Choroid plexus epithelial cell (primary cell): ENCODE measurements at places on chromosomes 2 and 18.

GRCh38 chr2:158890296-158890905 is 78.0 kb upstream of the TANC1 start:
- no peak for DNase-seq

DNA sequence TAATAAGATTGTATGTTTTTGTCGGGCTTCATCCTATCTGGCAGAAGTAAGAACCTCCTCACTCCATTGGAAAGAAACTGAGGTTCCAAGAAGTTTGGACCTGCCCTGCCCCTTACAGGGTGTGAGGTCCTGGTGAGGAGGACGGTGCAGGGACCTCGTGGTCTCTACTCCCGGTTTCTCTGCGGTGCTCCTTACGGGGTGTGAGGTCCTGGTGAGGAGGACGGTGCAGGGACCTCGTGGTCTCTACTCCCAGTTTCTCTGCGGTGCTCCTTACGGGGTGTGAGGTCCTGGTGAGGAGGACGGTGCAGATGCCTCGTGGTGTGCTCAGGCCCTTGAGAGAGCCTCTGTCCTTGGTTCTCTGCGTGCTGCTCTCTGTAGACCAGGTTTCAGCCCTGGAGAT is 5.2 kb downstream of the CTDP1 start:
- DNase-seq = no peak

DNA sequence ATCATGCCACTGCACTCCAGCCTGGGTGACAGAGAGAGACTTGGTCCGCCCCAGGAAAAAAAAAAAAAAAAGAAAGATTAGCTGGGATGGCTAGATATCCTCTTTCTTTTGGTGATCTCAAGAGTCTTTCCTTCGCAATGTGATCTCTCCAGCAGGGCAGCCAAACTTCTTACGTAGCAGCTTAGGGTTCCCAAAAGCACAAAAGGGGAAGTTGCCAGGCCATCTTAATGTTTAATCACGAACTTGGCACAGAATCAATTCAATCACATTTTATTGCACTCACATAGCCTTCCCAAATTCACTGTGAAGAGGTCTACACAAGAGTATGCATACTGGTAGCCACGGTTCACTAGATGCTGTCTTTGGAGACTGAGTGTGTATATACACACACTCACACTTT is 53.1 kb downstream of the VIL1 start:
- DNase-seq = no peak

DNA sequence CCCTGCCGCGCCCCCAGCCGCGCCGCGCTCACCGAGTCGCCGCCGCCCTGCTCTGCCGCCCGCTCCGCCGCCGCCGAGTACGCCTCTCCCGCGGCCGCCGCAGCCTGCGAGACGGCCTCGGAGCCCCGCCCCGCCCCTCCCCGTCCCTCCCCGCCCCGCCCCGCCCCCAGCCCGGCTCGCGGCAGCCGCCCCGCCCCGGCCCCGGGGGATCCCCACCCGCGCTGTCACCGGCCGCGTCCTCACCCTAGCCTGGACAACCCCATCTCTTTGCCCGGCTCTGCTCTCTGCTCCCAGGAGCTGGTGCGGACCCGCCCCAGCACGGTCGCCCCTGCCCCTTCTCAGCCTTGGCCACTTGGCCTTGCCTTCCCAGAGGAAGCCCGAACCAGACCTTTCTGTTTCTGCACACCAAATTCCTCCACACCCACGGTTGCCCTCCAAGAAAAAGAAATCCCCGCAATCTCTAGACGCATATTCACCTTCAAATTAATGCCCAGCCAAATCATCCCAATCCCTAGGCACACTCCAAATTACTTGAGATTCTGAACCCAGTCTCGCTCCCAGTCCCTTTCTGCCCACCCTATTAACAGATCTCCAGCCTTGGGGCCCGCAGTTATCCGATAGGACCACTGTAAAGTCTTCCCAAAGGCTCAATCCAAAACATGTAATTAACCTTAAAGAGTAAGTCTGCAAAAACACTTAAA is at the start of gene CYRIA:
CYRIA (minus strand) TSS at position 87 of the 701 bp plus-strand sequence. CDS start 77,715 bp downstream, outside the sequence.
- DNase-seq = peak; percentile 32

GRCh38 chr2:46435796-46436360 is 43.5 kb upstream of the TMEM247 start:
- DNase-seq = peak; percentile 52

GRCh38 chr2:196887431-196887830 is 39.1 kb downstream of the PGAP1 start:
- no peak for DNase-seq

DNA sequence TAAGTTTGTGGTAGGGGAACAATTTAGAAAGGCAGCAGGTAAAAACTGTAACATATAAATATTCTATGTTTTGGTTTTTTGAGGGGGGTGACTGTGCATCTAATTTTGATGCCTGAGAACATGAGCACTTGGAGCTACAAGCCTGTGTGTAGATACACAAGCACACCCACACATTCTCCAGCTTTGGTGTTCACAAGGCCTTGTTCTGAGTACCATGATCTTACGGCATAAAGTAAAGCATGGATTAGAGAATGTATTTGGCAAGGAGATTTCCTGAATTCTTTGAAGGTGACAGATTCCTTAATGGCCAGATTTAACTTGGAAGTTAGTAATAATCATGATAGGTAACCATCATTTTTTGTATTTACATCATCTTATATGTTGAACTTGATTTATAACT is 42.7 kb downstream of the MAP3K20 start:
- peak; percentile 45 for DNase-seq

DNA sequence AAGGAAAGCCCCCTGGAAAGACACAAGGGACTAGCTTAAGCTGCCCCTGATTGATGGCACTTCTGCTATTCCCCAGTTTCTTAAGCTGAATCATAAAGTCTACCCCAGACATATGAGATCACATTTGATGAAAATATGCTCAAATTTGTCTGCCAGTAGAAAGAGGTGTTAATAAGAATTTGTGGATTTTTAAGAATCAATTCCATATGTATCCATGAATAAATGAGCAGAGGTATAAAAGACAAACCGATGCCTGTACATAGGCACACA is 119.9 kb downstream of the CCBE1 start:
- no peak for DNase-seq

DNA sequence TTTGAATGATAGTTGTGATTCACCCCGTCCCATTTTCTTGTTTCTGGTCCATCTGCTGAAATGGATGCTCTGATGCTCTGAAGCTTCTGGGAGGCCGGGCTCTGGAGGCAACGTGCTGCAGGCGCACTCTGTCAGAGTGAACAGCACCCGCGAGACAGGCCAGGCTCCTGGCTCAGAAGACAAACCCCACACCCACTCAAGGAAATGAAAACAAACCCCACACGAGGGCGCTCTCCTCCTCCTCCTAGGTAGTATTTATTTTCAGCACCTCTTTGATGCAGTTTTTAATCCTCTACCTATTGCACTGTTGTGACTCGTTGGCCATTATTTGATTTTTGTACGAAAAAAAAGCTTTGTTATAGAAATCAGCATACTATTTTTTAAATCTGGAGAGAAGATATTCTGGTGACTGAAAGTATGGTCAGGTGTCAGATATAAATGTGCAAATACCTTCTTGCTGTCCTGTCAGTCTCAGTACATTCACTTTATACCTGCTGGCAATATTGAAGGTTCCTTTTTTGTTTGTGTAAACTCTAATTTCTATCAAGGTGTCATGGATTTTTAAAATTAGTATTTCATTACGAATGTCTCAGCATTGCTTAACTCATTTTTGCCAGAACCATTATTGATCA is 10.3 kb upstream of the CHST10 start:
- DNase-seq = peak; percentile 77

- no peak for DNase-seq
These were observed 7.9 kb downstream of the ARL4C start for GRCh38 chr2:234488913-234489451.

GRCh38 chr2:209253544-209253943 is 170.3 kb upstream of the MAP2 start:
- DNase-seq = no peak

DNA sequence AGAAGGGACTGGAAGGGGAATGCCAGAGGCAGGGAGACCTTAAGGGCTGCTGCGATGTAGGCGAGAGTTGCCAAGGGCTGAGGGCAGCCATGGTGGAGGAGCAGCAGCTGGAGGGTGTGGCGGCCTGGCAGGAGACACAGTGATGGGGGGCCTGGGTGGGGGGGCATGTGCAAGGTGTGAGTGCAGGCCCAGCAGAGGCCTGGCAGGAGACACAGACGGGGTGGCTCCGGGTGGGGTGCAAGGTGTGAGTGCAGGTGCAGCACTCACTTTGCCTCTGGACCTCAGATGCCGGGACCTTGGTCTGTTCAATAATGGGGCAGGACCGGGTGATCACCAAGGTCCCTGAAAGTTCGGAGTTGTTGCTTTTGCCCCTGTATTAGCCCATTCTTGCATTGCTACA is 76.2 kb upstream of the ODC1 start:
- no peak for DNase-seq

DNA sequence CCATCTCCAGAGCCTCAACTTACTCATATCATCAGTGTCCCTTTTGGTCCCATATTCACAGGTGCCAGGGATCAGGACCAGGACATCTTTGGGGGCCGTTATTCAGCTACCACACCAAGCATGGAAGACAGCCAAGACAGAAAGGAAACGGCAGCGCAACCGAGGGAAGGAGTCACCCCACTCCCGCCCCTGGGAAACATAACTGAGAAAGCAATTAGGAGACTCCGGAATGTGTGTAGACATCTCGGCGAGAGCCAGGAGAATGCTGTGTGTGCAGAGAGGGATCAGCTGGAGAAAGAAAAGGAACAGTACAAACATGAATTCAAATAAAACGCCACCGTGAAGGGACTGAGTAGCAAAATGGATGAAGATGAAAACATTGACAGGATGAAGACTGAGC is 13.4 kb upstream of the BOK start:
- DNase-seq = peak; percentile 76

- DNase-seq = no peak
These were observed 12.9 kb downstream of the ARID5A start for GRCh38 chr2:96549466-96549785.

DNA sequence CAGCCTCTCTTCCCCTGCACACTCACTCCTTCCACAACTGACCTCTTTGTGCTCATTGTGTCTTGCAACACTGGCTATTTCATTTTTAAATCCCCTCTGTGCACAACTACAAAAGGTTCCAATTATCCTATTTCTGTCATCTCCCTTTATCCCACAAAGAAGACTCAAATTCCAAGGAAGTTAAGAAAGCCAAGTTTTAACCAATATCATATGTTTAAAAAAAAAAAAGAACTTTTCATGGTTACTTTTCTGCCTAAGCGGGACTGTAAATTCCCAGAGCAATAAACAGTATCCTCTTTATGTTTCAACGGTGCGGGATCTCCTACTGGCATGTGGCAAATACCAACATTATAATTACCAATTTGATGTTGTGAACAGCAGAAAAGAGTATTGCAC is 83.8 kb downstream of the DOCK10 start:
- no peak for DNase-seq

DNA sequence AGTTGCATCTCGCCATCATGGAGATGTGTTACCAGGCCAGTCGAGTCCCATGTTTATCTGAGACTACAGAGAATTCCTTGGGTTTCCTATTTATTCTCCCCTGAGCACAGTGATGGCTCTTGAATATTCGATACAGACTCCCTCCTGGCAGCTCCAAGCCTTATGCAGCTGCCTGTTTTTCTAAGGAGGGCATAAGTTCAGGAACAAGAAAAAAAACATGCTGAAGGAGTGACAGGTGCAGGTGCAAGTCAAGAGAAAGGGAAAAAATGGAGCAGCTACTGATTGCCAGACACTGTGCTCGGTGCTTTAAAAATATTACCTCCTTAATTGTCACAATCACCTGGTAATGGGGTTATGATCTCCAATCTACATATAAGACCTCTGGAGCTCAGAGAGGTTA is 177.2 kb upstream of the DPP10 start:
- no peak for DNase-seq

DNA sequence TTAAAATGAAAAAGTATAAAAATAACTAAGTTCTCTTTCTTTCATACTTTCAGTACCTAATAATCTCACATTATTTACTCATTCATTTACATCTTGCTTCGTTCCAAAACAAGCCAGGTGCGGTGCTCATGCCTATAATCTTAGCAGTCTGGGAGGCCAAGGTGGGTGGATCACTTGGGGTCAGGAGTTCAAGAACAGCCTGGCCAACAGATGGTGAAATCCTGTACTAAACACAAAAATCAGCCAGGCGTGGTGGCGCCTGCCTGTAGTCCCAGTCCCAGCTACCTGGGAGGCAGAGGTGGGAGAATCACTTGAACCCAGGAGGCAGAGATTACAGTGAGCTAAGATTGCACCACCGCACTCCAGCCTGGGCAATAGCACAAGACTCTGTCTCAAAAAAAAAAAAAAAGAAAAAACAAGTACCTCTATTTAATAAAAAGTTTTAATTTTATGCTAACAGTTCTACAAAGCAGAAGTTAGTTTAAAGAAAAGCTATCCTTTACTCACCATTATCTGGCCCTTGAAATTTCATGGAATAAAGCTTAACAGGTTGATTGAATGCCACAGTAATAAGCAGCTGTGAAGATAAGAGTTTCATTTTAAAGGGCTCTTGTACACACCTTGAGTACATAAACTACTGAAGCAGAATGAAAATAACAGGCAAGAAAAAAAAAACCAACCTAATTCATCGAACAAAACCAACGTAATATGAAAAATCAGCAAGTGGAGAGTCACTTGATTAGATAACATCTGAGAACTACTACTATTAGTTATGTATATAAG is 22.5 kb downstream of the TXNL1 start:
- DNase-seq = peak; percentile 3

- DNase-seq = no peak
These were observed 2.5 kb downstream of the DLX1 start for GRCh38 chr2:172087780-172088244.

GRCh38 chr2:129502781-129503180 is 476.7 kb upstream of the RAB6C start:
- peak; percentile 50 for DNase-seq

GRCh38 chr2:99911736-99912135 is 230.7 kb downstream of the AFF3 start:
- no peak for DNase-seq

- DNase-seq = peak; percentile 44
These were observed 448.1 kb downstream of the TSN start for GRCh38 chr2:122203523-122203922.

- DNase-seq = no peak
These were observed 40.5 kb downstream of the CNTNAP5 start for GRCh38 chr2:124065636-124066035.
